Mesendoderm (in vitro differentiated cells): ENCODE measurements at places on chromosomes 3 and 15.

GRCh38 chr15:56496635-56497034 is 31.7 kb upstream of the MNS1 start:
- DNase-seq = peak; percentile 64

GRCh38 chr15:58212909-58213526 is 74.8 kb downstream of the AQP9 start:
- no peak for DNase-seq

DNA sequence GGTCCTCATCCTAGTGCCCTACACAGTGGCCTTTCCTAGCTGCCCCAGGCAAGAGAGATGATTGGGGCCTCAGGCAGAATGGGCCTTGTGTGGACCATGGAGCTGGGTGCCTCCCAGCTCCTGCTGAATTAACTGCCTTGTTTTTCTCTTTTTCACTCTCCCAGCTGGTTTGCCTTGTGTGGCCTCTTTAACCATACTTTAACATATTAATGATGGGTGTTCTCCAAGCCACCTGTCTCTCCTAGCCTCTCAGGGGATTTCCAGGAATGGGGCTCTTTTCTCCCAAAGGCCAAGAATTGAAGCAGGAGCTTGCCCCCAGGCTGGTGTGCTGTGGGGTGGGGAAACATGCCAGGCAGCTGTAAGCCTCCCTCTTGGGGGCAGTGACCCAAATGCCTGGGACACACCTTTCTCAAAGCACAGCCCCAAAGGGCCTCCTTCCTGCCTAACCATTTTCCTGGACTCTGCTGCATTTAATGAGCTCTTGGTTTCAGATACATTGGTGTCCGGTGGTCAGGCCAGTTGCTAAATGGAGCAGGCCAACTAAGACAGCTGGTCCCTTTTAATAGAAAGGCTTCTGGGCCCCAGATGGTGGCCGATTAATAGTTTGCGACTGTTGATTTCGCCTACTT is 5.6 kb downstream of the ALPK3 start:
- DNase-seq = no peak

- no peak for DNase-seq
Measured at GRCh38 chr3:156488767-156489166, 66.2 kb downstream of the SSR3 start.

GRCh38 chr3:153032891-153033290 is 129.1 kb upstream of the RAP2B start:
- DNase-seq = no peak

GRCh38 chr3:149258298-149258697 is 36.7 kb upstream of the CP start:
- DNase-seq = peak; percentile 51

DNA sequence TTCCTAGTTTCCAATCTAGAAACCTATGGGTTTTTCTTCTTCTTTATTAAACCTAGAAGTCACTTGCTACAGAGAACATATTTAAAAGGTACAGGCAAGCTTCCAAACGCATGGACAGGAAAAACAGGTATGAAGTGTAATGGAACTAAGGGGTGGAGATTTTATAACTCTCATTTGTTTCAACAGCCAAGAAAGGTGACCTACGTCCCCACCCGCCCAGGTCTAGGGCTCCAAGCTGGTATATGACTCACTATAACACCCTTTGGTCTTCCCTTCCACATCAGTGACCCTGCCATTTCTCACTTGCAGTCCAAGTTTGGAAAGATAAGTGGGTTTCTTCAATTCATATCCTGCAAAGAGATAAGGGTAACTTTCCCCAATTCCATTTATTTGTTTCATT is 6.0 kb upstream of the LIPH start:
- no peak for DNase-seq

- no peak for DNase-seq
Measured at GRCh38 chr15:80774486-80774885, 4.7 kb upstream of the CEMIP start.

DNA sequence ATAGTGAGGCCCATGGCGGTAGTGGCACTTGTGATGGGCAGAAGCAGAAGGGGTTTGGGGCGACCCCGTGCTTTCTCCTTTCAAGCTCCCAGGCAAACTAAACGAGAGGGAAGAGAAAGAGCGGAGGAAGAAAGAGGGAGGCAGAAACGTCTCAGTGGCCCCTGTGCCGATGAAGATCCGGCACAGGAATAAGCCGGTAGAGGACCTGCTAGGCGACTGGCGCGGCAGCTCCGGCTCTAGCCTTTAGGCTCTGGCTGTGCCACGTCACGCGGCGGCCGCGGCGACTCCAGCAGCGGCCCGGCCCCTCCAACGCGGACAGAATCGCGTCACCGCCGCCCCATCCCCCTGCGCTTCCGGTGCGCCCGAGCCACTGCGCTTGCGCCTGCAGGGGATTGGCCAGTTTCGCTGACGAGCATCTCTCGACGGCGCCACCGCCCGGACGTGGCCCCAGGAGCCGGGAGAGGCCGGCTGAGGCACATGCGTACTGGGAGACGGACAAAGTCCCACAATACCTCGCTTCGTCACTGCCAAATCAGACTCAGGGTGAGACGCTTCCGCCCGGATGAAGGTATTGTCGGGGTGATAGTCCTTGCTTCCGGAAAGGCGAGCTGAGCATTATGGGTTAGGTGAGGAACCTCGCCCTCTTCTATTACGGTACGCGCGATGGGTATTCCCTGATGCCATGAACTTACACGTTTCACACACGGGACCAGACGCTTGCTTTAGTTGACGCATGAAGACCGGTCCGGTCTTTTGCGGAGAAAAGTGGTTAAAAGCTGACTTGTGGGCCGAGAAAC is at the start of gene ARF4:
Gene ARF4 (minus strand): TSS at position 218 of the 797 bp plus-strand sequence. CDS start 204 bp downstream, at position 14.
- DNase-seq = peak; percentile 100

- no peak for DNase-seq
Measured at GRCh38 chr3:157199841-157200240, 39.9 kb upstream of the CCNL1 start.

DNA sequence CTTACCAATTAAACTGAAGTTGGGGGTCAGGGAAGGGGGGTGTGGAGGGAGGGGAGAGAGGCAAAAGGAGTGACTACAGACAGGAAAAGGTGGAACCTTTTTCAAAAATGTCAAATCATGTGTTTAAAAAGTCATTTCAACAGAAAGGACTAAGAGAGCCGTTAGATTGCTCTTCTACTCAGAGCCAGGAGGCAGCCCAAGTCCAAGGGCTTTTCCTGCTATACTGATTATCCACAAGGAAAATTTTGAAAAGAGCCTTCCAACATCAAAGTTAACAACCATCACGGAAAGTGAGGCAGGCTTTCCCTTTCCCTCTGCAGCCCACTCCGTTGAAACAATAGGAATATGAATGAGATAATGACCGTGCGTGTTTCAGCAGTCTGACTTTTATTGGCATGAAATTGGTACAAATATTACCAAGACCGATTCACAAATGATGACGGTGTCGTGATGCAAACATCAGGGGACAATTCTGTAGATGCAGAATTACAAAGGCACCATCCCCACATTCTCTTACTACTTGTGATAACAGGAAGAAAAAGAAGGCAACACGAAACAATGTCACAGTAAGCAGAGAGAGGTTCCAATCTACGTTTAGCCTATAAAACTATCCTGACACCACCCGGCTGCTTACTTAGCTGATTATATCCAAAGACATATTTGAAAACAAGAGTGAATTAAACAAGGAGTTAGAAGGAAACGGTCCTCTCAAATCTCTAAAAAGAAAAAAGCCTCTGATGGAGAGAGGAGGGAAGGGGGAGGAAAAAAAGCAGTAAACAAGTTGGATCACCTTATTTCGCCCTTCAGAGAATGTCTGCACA is 453.7 kb downstream of the FOXP1 start:
- DNase-seq = peak; percentile 41

DNA sequence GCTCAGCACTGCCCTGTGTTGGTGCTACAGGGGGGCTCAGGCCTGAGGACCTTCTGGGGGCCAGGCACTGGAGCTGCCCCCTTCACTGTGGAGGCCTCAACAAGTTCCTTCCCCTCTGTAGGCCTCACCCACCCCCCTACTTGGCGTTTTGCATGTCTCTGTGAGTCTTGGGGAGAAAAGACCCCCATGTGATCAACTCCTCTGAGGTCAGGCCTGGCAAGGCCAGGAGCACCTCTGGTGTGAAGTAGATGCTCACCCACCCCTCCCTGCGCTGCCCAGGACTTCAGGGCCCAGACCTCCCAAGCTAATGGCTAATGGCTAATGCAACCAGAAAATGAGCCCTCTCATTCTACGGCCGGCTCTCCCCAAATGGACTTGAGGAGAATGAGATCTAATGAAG is 34.2 kb upstream of the CHRNB4 start:
- no peak for DNase-seq

- DNase-seq = peak; percentile 96
Measured at GRCh38 chr3:113231827-113232253, 20.5 kb downstream of the BOC start.

DNA sequence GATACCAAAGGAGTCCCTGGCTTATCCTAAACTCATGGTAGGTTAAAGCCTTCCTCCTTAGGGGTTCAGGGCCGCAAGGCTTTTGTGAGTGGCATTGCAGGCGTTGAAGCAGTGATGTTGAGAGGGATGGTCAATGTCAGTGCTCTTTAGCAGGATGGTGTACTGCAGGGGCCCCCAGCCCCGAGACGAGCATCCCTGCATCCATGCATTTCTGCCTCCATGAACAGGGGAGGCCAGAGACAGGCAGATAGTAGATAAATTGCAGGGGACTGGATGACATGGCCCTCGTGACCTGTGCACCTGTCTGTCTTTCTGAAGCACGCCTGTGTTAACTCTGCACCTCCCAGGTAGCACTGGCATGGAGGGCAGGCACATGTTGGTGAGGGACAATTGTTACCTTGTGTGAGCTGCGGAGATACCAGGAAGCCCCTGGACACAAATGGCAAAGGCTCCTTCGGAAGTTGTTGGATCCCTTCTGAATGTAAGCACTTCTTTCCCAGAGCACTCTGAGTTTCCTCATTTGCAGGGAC is 133.5 kb downstream of the SNRPN start:
- no peak for DNase-seq

GRCh38 chr15:99279290-99279689 is 28.0 kb downstream of the LRRC28 start:
- no peak for DNase-seq

GRCh38 chr3:73108750-73109149 is 47.3 kb downstream of the EBLN2 start:
- DNase-seq = no peak

GRCh38 chr15:79051029-79051428 is 39.6 kb downstream of the RASGRF1 start:
- no peak for DNase-seq

- no peak for DNase-seq
Measured at GRCh38 chr3:178748874-178749273, 212.6 kb downstream of the KCNMB2 start.

GRCh38 chr15:63942486-63943365 is 103.6 kb downstream of the DAPK2 start:
- peak; percentile 17 for DNase-seq

DNA sequence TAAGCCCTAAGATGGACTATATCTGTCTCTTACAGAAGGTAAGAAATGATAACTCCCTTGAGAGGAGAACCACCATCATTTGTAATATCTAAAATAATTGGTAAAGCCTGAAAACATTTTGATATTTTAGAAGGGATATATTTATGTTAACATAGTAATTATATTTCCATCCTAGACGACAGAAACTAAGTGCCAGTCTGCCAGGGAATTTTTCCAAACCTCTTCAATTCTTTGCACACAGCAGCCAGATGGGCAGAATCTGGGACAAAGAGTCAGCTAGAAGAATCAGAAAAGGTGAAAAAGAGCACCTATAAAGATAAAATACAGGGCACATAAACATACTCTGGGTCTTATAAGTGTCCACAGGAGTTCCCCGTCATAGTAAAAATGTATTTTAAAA is 70.0 kb upstream of the CBLB start:
- no peak for DNase-seq

DNA sequence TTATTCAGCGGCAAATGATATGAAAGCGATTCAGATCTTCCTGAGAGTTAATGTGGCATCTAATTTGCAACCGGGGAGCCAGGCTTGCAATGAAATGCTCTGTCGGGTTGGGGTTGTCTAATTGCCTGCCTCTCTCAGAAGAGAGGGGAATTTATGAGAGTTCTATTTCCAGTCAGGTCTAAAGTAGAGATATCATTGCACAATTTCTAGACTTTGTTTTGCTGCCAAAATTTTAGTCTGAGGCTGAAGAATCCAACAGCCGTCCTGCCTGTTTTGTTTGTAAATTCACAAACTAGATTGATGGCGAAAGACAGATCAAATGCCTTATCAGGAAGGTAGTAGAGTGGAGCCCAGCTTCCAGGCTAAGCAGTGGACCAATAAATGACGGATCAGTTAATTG is 610 bp downstream of the LIPC start:
- no peak for DNase-seq

GRCh38 chr3:132317229-132317948 is at the start of gene ACP3:
ACP3 (plus strand) TSS chr3:132317407; CDS start chr3:132317457, 50 bp downstream.
- DNase-seq = peak; percentile 86

GRCh38 chr15:78056714-78057269 is 20.7 kb downstream of the TBC1D2B start:
- no peak for DNase-seq

GRCh38 chr15:74873036-74873755 is at the start of gene SCAMP2:
SCAMP2 (minus strand) TSS chr15:74873365; CDS start chr15:74873255, 110 bp downstream.
- peak; percentile 97 for DNase-seq

DNA sequence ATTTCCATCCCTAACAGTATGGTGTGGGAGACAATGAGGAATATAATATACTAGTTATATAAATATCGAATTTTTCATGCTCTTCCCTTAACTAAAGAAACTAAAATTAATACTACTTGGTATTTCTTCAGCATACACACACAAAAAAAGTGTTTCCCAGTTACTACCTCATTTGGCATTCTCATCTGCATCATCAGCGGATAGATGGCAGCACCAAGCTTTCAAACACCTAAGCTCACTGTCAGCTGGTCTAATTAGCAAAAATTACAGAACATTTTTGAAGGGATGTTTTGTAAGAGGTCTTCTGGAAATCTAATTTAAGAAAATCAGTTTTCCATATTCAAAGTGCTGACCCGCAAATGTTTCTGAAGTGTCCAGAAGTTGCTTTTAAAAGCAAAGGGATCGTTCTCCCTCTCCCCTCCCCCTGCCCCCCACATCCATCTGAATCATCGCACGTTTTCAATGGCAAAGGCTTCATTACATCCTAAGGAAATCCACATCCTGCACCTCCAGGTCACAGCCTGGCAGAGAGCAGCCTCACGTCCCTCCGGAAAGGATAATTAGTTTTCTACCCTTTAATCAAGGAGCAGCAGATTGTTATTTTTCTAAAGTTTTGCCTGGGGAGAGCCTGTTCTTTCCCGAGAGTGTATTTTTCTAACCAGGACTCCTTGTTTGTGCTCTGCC is 86.1 kb upstream of the SPATA12 start:
- DNase-seq = no peak

DNA sequence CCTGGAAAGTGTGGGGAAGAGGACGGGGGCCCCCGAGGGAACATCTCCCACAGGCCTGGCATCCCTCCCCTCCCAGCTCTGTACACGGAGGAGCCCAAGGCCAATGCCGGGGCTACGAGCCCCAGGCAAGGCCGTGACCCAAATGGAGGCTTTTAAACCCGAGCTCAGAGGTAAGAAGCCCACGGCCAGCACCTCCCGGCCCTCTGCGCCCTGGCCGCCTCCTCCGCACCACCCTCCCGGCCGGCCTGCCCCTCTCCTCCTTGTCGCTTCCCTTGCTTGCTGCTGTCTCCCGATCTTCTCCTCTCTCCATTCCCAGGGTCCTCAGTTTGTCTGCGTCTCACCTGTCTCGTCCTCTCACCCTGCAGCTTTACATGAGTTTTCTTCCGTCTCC is 1.3 kb downstream of the MUC4 start:
- DNase-seq = no peak
